ENCODE measurements at places on chromosomes 12 and 14.
A peak's percentile ranks its signal among the peaks of the same experiment; 100 is the strongest.

DNA sequence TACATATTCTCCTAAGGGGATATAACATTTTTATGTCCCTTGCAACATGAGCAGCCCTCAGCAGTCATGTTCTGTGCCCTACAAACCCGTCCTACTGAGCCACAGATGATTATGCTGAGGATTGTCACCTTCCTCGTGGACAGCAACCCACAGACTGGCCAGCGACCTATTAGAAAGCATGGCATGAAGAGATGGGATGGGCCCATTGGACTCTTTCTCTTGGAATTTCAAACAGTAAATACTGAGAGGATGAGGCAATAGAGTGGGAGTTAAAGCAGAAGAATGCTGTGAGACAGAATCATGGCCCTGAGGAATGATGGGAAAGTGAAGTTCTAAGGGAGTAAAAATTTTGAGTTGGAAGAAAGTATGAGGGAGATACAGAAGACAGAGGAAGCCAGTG is 149.9 kb upstream of the BTG1 start:
- no peak for DNase-seq

DNA sequence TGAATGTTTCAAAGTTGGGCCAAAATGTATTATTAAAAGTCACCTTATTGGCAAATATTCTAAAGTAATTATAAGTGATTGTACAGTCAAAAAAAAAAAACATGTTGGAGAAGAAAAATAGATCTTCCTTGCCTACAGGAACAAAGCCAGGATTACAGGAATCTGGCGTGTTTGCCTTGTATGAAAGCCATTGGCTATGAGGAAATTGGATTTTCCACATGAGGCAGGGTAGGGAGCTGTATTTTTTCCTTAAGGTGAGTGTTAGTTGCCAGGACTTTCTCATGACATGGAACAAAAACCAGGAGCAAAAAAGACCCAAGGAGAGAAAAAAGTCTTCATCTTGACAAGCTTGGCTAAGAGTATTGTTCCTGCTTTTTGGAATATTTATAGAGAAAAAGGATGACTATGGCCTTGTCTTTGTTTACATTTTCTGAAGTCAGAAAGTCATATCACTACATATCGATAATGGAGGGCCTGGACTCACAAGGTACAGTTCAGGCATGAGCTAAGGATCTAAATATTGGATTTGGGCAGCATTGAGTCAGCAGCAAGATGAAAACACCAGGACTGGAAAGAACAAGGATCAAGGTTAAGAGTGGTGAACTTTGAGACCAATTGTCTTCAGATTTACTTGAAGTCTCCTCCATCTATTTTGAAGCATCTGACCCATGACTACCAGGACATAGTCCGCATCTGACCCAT is 68.4 kb upstream of the FLRT2 start:
- no peak for DNase-seq

DNA sequence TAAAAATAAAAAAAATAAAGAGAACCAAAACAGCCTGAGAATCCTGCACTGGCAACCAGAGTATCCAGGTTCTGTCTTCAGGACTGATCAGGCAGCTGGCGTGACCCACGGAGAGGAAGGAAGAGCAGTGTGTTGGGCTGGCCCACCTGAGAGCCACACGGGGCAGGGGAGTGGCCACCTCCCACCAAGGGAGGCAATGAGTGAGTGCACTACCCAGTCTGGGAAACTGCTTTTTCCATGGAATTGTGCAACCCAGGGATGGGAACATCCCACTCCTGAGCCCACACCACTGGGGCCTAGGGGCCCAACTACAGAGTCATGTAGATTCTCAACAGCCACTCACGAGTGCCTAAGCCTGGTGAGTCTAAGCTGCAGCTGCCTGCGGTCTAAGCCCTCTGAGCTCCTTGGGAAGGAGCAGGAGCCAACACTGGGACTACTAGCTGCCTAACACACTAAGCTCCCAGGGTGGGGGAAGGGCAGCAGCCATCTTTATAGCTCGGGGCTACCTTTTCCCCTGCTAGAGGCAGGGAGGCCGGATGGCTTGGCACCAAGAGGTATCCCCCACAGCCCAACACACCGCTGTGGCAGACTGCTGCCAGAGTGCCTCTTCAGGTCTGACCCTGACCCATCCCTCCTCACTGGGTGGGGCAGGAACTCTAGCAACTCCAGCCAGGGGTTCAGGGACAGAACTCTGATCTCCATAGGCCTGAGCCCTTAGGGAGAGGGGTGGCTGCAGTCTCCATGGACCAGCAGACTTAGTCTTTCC is 610.9 kb downstream of the RERGL start:
- DNase-seq, result no peak

- no peak for DNase-seq
Measured at GRCh38 chr12:50572760-50573159, 68.0 kb downstream of the DIP2B start.

DNA sequence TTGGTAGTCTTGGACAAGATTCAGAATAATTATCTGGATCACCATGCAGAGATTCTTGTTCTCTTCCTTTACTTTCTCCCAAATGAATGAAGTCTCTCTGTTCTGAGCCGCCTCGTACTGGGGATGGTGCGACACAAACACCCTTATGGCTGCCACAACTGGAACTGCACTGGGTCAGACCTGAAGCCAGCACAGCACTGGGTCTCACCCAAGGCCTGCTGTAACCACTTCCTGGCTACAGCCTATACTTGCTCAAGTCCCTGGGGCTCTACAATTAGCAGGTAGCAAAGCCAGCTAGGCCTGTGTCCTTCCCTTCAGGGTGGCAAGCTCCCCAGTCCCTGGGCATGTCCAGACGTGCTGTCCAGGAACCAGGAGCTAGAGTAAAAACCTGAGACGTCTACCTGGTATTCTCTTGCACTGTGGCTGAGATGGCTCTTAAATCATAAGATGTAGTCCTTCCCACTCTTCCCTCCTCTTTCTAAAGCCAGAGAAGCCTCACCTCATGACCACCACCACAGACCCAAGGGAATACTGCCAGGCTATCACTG is 27.6 kb downstream of the IFNG start:
- DNase-seq, result no peak

DNA sequence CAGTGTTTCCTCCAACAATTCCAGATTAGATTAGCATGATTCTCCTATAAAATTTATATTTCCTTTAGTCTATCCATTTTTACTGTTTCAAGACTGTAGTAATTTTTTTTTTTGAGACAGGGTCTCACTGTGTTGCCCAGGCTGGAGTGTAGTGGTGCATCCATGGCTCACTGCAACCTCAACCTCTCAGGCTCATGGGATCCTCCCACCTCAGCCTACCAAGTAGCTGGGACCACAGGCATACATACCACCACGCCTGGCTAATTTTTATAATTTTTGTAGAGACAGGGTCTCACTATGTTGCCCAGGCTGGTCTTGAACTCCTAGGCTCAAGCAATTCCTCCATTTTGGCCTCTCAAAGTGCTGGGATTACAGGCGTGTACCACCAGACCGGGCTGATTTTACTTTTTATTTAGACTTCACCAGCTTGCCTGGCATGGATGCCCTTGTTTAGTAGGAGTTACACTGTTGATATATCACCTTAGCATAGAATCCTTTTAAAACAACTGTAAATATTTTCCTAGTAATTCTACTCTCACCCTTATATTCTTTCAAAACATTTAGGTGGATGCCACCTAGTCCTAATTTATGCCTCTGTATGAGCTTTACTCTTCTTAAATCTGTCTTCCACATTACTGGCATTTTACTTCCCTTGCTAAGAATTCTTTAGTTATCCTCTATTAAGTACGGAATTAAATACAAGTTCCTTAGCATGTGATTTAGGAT is 55.8 kb upstream of the LIMA1 start:
- no peak for DNase-seq

DNA sequence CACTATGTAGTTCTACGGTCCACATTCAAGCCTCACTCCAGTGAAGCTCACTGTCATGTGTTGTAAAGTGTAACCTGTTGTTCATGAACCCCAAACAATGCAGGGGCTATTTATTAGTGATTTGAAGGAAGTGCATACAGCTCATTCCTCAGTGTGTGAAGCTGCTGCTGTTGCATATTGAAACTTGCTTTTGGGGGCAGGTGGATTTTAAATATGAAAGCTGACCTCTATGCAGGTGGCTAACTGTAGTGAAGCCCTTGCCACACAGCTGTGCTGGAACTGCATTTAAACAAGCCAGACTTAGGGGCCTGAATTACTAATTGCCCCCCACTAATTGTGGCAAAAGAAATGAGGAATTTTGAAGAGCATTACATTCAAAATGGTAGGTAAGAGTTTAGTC is 226.3 kb downstream of the ATP23 start:
- no peak for DNase-seq

GRCh38 chr12:15863984-15864383 is 18.2 kb upstream of the STRAP start:
- DNase-seq, result peak; percentile 87

- peak; percentile 51 for DNase-seq
Measured at GRCh38 chr12:75481774-75482173, 1.2 kb downstream of the GLIPR1 start.

- no peak for DNase-seq
Measured at GRCh38 chr12:88334271-88334670, 192.2 kb downstream of the TMTC3 start.

GRCh38 chr12:92028441-92028709 is 117.3 kb downstream of the BTG1 start:
- DNase-seq, result no peak

DNA sequence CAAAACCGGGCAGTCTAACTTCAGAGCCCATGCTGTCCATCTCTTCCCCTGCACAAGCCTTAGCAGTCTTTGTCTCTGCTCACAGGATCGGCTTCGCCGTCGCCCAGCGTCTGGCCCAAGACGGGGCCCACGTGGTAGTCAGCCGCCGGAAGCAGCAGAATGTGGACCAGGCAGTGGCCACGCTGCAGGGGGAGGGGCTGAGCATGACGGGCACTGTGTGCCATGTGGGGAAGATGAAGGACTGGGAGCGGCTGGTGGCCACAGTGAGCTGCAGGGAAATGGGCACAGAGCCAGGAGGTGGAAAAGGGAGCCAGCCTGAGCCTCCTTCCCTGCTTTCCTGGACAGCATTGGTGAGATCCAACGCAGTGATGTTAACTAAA is 14.2 kb upstream of the CARMIL3 start:
- DNase-seq, result no peak

GRCh38 chr12:127542391-127542790 is 724.6 kb upstream of the TMEM132C start:
- no peak for DNase-seq

DNA sequence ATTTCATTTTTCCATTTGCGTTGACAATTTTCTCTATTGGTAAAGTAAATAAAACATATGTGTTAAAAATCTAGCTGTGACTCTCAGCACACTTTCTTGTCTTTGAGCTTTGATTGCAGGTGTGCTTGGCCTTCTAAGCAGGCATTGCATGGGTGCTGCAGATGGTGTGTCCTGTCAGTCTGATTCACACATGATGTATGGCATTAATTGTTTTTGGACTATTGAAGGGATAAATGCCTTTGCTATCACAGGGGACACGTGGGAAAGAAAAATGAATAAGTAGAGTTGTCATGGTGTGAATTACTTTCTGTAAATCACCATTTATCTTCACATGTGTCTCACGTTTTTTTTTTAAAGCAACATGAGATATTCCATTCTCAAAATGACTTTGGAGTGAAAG is 211.3 kb upstream of the NAV3 start:
- DNase-seq, result no peak

DNA sequence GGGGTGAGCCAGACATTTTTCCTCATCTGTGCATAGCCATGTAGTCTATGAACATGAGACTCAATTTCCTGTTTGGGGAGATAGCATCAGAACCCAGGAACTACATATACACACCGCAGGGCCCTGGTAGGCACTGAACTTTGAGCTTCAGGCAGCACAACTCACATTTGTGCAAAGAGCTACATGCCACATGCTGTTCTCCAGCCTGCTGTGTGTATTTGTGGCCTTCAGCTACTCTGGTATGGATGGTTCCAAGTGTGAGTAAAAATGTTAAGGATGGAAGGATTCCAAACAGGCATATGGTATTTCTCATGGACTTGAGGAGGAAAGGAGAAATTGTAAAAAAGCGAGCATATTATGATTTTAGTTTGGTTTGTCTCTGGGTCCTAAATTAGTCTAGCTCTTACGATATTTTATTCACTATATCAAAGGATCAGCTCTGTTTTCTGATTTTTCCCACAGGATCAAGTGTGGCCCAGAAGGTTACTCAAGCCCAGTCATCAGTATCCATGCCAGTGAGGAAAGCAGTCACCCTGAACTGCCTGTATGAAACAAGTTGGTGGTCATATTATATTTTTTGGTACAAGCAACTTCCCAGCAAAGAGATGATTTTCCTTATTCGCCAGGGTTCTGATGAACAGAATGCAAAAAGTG is 422.4 kb upstream of the OR4E1 start:
- DNase-seq, result no peak

- DNase-seq, result no peak
Measured at GRCh38 chr12:52013626-52014310, 7.0 kb downstream of the TAMALIN start.

GRCh38 chr12:92546635-92547348 is 156.0 kb upstream of the PLEKHG7 start:
- DNase-seq, result no peak

DNA sequence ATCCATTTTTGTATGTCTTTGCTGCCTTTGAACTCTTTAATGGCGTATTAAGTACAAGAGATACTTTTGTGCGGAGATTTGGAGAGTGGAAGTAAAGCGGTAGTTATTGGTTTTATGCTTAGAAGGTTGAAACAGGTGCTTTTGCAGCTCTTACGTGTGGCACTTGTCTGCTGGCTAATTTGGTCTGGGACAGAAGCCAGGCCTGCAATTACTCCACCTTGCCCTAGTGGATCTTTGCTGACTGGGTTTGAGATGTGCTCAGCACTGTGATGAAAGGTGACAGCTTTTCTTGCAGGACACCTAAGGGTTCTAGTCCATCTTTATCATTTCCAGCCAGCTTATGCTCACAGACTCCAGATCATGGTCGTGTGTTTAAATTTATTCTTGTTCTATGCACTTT is 252.5 kb downstream of the RPL10L start:
- DNase-seq, result no peak

GRCh38 chr14:58501214-58501816 is 73.8 kb downstream of the KIAA0586 start:
- peak; percentile 72 for DNase-seq

DNA sequence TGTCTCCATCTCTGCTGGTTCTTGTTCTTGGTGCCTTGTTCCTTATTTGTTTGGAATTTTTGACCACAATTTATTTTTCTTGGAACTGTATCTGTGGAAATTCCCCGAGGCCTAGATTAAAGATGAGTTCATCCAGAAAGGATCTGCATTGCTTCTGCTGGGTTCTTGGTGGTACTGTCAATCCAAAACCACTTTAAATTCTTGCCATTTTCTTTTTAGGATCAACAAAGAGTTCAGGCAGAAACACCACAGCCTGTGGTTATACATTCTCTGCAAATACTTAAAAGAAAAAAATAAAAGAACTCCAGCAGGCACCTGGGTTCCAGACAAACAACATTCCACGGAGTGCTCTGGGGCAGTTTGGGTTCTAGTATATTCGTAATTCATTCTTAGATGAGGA is 6.0 kb upstream of the VAMP1 start:
- no peak for DNase-seq
